Tibial artery (tissue), 4 donors: ENCODE measurements at places on chromosomes 6 and 20.

- DNase-seq = no peak
Observed at GRCh38 chr6:108565091-108565766, 4.5 kb downstream of the FOXO3 start.

- no peak for DNase-seq
Observed at GRCh38 chr6:28347119-28347518, 2.6 kb upstream of the ZKSCAN3 start.

DNA sequence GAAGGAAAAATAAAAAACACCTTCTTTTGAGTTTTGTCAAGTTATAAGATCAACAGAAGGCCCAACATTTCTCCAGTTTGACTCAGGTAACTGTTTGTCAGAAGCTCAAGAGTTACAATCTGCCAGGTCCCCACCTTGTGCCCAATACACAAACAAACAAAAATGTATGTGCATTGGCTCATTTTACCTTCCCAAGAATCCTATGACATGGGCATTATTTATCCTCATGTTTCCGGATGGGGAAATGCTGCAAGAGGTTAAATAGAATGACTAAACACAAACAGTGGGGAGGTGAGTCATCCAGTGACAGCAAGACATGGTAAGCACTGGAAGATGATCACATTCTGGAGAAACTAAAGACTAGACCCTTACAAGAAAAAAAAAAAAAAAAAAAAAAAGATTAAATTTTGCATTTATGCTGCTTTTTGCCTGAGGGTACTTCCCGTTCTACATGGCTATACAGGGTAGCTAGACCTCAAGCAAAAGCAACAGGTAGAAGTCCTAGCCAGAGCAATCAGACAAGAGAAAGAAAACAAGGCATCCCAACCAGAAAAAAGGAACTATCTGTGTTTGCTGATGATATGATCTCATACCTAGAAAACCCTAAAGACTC, 23.6 kb upstream of the ANKRD60 start:
- DNase-seq = no peak

DNA sequence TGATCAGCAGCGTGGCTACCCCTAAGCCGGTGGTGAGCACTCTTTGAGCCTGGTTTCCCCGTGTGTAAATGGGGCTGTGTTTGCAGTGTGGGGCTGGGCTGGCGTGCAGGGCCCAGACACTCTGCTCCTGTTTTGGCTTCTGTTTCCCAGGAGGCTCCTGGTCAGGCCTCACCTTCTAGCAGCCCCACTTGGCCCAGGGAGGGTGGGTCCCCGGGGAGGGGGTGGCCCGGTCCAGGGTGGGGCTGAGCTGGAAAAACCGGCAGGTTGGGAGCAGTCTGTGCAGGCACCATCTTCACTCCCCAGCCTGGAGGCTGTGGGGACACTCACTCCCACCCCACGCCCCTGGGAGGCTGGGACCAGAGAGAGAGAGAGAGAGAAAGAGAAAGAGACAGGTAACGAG, 25.3 kb downstream of the CEBPB start:
- no peak for DNase-seq

DNA sequence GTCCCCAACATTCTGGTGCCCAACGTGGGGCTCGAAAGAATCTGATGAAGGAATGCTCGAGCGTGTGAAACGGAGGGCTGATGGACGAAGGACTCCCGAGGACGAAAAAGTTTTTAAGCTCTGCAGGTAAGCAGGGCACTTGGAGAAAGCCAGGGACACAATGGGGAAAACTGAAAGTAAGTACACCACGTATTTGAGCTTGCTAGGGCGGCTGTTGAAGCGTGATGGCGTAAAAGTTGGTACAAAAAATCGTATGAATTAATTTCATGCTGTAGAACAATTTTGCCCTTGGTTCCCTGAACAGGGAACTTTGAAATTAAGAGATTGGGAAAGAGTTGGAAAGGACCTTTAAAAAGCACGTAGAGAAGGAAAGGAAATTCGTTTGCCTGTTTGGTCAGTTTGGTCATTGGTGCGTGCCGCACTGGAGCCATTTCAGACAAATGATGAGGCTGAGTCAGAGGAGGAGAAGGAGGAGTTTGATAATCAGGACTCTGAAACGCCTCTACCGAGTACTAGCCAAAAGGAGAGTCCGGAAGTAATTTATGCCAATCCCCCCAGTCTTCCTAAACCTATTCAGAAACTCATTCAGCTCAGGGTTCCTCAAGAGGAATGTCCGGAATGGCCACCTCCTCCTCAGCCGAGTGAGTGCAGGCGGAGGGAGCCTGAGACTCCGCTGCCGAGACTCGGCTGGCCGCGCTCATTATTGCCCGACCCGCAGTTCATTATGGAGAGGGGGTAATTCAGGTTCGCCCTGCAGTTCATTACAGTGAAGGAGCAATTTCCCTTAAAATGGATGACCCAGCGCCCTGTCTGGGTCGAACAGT, 59.2 kb upstream of the PRSS16 start:
- peak; percentile 84 for DNase-seq

DNA sequence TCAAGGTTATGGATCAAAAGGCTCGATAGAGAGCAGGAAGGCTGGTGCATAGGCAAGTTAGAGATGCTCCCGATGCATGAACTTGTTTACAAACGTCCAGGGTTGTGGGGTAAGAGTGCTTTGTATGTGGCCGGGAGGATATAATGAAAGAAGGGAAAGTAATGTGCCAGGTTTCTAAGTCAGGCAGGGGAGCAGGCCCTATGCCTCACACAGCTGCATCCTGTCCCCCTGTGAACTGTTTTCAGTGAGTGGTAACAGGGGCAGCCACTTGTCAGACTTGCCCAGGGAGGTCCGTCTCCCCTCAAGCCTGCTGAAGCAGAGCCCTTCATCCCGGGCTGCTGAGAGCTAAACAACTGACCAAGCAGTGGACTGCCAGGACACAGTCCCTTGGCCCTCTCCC, 19.4 kb downstream of the KCNK5 start:
- no peak for DNase-seq

- no peak for DNase-seq
Observed at GRCh38 chr6:166691199-166691598, 64.1 kb upstream of the RPS6KA2 start.

- DNase-seq = no peak
Observed at GRCh38 chr6:7628479-7628878, 38.5 kb downstream of the SNRNP48 start.

DNA sequence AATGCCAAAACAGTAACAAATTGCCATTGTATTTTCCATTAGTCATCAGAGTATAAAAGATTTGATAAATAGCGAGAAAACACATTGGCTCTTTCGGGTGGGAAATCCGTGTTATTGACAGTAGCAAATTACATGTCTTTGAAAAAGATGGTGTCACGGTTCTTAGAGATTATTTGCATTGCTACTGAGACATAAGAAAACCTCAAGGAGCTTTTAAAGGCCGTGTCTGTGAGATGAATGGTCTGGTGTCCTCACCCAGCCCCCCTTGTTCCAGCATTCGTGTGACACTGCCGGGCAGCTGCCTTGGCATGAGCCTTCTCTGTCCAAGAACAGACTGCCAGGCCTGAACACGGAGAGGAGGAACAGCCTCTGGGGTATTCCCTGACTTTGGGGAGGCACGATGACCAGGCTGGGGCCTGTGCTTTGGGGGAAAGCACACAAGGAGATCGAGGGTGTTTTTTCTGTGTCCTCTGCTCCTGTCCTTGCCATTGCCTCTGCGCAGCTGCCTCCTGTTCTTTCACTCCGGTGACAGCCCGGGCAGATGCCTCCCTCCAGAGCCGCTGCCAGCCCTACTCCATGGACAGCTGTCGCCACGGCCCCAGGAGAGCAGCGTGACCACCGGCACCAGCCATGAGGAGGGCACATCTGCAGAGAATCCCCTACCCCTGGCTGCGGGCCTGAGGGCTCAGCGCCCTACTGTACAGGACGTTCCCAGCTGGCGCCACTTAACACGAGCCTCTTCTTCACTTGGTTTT, 167.7 kb upstream of the CDYL start:
- no peak for DNase-seq

- DNase-seq = no peak
Observed at GRCh38 chr6:135025175-135025574, 29.4 kb downstream of the HBS1L start.

- DNase-seq = no peak
Observed at GRCh38 chr6:104771258-104771832, 88.4 kb downstream of the HACE1 start.

GRCh38 chr6:2956930-2957685, 14.3 kb downstream of the SERPINB6 start:
- no peak for DNase-seq

- no peak for DNase-seq
Observed at GRCh38 chr6:75418233-75418632, 75.4 kb downstream of the FILIP1 start.

GRCh38 chr6:101986476-101986875, 593.0 kb downstream of the GRIK2 start:
- DNase-seq = no peak

DNA sequence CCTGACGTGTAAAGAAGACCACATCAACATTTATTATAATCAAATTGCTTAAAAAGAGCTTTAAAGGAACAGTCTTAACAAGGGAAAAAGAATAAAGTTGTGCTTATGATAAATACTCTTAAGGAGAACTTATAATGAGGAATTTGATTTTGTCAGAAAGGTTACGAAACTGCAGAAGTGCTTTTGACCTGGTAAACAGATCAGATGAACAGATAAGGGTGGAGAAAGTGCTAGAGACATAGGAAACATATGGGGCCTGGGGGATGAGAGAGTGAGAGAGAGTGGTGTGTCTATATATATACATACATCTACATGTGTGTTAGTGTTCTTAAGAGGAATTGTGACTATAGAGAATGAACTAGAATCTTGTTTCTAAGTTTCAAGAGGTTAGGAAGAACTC, 186.2 kb upstream of the GJE1 start:
- DNase-seq = no peak

GRCh38 chr6:22078288-22078687, 218.5 kb downstream of the PRL start:
- no peak for DNase-seq

DNA sequence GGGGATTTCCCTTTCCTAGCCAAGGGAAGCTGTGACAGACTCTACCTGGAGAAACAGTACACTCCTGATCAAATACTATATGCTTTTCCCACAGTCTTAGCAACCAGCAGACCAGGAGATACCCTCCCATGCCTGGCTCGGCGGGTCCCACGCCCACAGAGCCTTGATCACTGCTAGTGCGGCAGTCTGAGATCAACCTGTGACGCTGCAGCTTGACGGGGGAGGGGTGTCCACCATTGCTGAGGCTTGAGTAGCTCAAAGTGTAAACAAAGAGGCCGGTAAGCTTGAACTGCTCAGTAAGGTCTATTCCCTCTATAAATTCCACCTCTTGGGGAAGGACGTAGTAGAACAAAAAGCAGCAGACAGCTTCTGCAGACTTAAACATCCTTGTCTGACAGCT, 63.2 kb downstream of the WASF1 start:
- no peak for DNase-seq

GRCh38 chr20:23397961-23398360, 23.3 kb downstream of the NAPB start:
- DNase-seq = no peak

- DNase-seq = no peak
Observed at GRCh38 chr20:21821358-21821757, 115.9 kb downstream of the PAX1 start.

DNA sequence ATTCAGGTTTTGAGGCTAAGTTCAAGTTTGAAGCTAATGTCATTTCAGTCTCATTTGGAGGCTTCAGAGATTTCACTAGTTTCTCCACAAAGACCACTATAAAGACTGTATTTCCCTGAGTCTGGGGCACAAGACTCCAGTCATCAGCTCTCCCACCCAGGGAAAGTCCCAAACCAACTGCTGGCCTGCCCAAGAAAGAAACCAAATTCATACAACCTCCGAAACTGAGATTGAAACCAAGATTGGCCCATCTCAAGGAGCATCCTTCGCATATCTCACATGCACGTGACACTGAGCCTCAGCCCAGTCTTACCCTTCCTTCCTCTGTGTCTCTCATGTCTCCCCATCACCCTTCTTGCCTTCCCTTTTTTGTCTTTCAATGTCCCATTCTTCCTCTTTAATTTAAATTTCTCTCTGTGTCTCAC, 3.5 kb upstream of the LTA start:
- no peak for DNase-seq

- DNase-seq = no peak
Observed at GRCh38 chr6:139330826-139331500, 39.2 kb upstream of the TXLNB start.

DNA sequence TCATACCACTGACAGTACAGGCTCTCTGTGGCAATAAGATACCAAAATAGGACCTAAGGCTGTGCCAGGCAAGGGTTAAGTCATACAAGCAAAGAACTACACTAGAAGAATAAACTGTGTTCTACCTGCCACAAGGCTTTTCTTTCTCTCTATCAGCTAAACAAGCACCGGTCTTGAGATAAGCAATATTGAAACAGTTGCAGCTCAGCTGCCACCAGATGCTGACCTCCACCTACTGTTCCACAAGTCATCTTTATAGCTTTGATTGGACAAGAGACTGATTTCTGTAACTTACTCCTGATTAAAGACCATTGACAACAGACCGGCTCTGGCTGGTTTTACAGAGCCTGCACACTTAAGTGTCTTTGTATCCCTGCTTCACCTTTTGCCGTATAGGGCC, 24.1 kb downstream of the SCP2D1 start:
- DNase-seq = no peak

DNA sequence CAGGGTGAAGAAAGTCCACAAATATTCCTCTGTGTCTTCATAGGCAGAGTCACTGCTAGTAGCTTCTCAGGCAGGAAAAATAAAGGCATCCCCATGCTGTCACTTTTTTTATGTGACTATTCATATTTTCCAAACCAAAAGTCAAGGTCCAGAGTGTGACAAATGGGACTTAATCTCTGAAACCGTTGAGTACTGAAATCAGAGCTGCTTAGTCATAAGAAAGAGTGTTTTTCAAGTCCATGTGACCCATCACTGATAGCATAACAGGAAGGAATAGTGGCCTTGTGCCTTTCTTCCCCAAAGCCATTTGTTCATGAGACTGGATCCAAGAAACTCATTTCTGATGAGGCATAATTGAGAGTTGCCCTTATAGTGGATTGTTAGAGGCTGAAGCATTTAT, 210.3 kb upstream of the TSHZ2 start:
- DNase-seq = no peak

DNA sequence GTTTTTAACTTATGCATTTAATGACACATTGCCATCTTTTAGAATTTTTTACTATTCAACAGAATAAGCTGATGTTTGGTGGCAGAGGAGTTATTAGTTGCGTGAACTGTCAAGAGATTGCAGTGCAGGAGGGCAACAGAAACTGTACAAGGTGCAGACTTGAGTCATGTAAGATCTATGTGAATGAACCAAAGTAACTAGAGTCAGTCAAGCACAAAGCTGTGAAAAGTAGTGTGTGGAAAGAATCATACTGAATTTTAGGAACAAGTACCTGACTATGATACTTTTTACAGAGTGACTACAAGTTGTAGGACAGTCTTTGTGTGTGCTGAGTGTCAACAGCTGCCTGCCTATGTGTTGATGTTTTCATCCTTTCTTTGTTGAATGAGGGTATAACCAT, 2.7 kb upstream of the C6orf163 start:
- no peak for DNase-seq

GRCh38 chr20:1816384-1817381, 78.5 kb upstream of the SIRPA start:
- no peak for DNase-seq
